ENCODE measurements at places on chromosomes 6 and 20.
A peak's percentile ranks its signal among the peaks of the same experiment; 100 is the strongest.

- no peak for DNase-seq
Observed at GRCh38 chr6:158500016-158500735, 59.7 kb upstream of the TMEM181 start.

- no peak for DNase-seq
Observed at GRCh38 chr20:40785346-40785745, 96.3 kb upstream of the MAFB start.

DNA sequence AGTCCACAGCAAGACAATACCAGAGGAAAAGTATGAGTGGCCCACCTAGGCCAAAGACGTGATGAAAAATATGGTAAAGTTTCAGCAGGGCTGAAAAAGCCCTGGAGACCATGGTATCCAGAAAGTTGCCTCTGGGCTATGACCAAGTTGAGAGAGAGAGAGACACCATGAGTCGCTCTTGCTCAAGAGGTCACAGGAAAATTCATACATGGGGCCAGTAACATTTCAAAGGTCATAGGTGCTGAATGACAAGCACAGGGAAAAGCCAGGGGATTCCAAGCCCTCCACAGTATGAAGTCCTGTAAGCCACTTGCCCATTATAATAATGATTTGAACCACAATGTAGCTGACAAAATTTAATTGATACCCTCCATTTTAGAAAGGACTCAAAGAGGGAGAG lies 657.7 kb upstream of the CITED2 start:
- DNase-seq = no peak

DNA sequence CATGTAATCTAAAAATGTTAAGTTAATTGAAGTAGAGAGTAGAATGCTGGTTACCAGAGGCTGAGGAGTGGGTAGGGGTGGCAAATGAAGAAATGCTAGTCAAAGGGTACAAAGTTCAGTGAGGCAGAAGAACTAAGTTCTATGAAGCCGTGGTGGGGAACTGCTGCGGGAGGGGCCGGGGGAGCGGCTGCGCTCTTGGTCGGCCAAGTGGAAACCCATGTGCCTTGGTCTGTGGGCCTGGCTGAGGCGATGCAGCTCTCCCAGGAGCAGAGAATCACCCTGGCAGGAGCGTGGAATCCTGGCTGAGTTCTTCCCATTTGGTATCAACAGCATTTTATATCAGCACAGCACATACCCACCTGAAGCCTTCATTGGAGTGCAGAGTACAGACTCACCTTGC lies 22.3 kb downstream of the TTLL2 start:
- DNase-seq = no peak

GRCh38 chr6:40923326-40923725 lies 115.7 kb downstream of the UNC5CL start:
- no peak for DNase-seq

GRCh38 chr6:104771258-104771832 lies 88.4 kb downstream of the HACE1 start:
- peak; percentile 16 for DNase-seq

- DNase-seq = no peak
Observed at GRCh38 chr20:40806929-40807820, 118.1 kb upstream of the MAFB start.

DNA sequence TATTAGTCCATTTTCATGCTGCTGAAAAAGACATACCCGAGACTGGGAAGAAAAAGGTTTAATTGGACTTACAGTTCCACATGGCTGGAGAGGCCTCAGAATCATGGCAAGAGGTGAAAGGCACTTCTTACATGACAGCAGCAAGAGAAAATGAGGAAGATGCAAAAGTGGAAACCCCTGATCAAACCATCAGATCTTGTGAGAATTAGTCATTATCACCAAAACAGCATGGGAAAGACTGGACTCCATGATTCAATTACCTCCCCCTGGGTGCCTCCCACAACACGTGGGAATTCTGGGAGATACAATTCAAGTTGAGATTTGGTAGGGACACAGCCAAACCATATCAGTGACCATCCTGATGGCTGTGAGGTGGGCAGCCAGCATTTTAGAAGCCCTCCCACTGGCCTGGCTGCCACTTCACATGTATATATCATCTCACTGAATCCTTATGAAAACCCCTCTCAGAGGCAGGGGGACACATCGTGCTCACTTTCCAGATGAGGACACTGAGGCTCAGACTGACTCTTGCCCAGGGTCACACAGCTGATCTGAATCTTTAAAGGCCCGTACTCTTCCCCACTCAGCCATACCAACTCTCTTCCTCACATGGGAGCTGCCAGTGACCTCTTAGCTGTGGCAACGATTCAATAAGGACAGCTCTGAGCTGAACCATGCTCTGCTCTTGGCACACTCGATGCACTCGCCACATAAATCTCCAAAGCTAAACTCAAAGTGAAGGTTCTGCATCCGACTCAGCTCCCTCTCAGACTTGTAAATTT lies 25.7 kb downstream of the BMP7 start:
- DNase-seq = no peak

GRCh38 chr6:47308552-47309290 lies 984 bp downstream of the TNFRSF21 start:
- DNase-seq = peak; percentile 40

- DNase-seq = no peak
Observed at GRCh38 chr20:32672982-32673851, 524 bp downstream of the C20orf203 start.

- no peak for DNase-seq
Observed at GRCh38 chr20:32201296-32201976, 6.1 kb downstream of the PLAGL2 start.

- DNase-seq = peak; percentile 85
Observed at GRCh38 chr6:144284783-144285547, at the start of gene UTRN. UTRN (plus strand) TSS chr6:144285335; CDS start chr6:144291829, 6,494 bp downstream.

- no peak for DNase-seq
Observed at GRCh38 chr20:24694727-24695528, 225.5 kb downstream of the SYNDIG1 start.

DNA sequence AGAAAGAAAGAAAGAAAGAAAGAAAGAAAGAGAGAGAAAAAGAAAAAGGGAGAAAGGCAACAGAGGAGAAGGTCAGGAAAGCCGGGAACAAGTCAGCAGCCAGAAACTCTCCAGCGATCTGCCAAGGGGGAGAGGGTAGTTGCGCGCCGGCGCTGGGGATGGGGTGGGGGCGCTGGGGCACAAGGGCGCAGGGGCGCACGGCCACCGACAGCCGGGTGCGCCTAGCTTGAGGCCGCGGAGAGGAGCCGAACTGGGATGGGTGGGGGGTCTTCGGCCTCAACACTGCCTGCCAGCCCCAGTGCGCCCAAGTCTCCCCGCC lies 533 bp upstream of the RSPO3 start:
- peak; percentile 17 for DNase-seq

DNA sequence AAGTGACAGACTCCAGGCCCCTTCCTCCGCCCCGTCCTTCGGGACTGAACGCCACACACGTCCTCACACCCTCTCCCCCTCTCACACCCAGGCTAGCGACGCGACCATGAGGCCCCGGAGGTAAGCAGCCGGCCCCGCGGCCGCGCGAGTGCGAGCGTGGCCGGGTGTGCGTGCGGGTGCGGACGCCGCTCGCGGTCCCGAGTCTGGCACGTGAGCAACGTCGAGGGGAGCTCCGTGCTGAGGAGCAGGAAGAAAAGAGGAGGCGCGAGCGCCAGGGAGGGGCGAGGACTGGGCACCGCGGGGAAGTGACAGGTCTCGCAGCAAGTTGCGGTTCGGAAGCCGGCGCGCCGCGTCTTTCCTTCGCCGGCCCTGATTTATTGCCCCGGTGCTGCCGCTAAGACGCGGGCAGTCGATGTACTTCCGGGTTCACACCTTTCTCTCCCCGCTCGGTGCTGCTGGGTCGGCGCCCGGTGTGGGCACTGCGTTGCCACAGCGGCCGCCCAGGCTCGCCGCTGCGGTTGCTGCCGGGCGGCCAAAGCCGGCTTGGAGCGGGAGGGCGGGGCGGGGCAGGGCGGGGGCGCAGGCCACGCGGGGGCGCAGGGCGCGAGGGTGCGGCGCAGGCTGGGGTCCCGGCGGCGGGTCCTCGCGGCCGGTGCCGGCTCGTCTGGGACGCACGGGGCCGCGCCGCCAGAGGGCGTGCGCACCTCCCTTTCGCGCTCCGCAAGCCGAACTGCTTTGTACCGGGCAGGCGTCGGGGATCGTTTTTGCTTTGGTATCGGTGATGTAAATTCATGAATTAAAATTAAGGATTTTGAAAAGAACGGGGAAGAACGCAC lies 15.8 kb upstream of the LIN28B start:
- no peak for DNase-seq

- no peak for DNase-seq
Observed at GRCh38 chr20:32784369-32785080, 22.3 kb downstream of the DNMT3B start.

GRCh38 chr6:163324688-163325389 lies 89.7 kb upstream of the QKI start:
- peak; percentile 82 for DNase-seq

DNA sequence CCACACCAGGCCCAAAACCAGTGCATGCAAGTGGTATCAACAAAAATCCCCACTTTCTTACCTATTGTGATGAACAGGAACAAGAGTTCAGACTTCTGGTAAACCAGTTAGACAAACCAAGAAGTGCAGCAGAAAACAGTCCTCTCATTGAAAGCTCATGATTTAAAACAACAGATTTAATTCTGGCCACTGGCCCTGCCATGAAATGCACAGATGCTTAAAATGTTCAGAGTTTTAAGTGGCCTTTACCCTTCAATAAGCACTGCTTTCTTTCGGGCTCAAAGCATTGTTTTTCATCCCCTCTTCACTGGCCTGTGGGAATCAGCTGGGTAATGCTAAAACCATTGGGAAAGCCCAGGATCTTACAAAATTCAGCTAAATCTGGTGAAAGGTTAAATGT lies 102.4 kb upstream of the ISM1 start:
- no peak for DNase-seq

DNA sequence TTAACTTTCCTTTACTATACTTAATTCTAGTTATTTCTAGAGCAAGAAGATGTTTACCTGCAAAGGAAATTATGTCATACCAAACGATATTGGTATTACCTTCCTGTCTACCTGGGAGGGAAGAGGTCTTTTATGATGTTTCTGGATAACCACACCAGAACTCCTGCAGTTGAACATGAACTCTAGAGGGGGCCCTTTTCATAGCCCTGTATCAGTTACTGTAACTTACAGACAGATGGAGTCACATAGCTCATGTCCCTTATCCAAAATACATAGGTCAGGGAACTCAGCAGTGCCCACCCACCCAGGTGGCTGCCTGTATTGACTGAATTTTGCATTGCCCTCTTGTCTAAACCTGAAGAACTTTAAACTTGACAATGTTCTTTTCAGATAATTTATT lies 35.1 kb upstream of the MYL9 start:
- peak; percentile 58 for DNase-seq

- DNase-seq = no peak
Observed at GRCh38 chr6:132494954-132495353, 18.0 kb downstream of the STX7 start.

GRCh38 chr6:169386411-169387057 lies 132.9 kb upstream of the THBS2 start:
- DNase-seq = no peak

DNA sequence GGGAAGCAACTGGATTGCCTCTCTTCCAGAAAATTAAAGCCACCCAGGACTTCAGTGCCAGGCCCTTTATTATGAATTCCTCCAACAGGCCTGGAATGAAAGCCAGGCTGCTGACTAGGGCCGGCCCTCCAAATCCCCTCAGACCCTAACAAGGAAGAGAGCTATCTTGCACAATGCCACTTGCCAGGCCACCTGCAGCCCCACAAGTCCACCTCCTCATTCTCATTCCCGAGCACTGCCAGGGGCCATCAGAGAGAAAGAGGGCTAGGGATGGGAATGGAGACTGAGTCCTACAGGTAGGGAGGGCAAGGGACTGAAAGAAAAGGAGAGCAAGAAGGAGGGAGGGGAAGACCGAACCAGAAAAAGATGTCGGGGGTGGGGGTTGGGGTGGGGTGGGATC lies 86.5 kb downstream of the MRPL14 start:
- DNase-seq = no peak

DNA sequence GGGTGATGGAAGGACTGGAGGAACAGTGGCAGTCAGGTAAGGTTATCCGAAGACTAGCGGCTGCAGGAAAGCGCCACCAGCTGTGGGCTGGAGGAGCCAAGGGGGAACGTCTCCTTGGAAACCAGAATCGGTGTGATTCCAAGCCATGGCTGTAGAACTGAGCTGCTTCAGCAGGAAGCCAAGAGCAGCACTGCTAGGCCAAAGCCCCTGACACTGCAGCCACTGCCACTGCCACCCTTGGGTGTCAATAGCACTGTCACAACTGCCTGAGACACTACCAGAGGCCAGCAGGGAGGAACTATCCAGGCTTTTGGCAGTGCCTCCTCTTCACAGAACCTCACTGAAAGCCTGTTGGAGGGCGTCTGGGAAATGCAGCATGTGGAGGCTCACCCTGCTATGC lies 289.6 kb upstream of the SUPT3H start:
- no peak for DNase-seq

DNA sequence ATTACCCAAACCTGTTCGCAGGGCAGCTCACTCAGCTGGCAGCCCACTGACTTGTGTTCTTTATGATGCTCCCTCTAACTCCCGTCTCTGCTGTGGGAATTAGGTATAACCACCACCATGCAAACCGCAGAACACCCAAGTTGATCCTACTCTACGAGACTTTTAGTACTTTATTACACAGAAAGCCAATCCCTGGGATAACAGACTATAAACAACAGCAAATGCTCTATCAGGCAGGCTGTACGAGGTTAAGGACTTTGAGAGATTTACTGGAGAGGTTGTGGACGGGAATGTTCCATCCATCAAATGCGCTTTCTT lies 241.1 kb downstream of the FOXC1 start:
- no peak for DNase-seq

- DNase-seq = no peak
Observed at GRCh38 chr6:137810554-137811120, 56.4 kb upstream of the TNFAIP3 start.

DNA sequence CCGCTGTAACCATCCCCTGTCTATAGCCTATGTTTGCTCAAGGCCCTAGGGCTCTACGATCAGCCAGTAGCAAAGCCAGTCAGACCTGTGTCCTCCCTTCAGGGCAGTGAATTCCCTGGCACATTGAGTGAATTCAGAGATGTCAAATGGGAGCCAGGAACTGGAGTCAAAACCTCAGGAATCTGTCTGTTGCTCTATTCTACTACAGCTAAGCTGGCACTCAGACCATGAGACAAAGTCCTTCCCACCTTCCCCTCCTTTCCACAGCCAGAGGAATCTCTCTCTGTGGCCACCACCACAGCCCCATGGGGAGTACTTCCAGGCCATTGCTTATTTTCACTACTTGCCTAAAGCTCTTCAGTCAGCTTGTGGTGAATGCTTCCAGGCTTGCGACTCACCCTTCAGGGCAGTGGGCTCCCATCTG lies 82.0 kb downstream of the PKIB start:
- no peak for DNase-seq

Data from HuH-7 (cell line).